Esophagus mucosa (tissue), 1 donor: ENCODE measurements at places on chromosomes 12 and 14. TPM values are rescaled to one million over a fixed set of nuclear protein-coding genes. Genes with fewer than 3 reads are reported as not detected.
A peak's percentile ranks its signal among the peaks of the same experiment; 100 is the strongest.

DNA sequence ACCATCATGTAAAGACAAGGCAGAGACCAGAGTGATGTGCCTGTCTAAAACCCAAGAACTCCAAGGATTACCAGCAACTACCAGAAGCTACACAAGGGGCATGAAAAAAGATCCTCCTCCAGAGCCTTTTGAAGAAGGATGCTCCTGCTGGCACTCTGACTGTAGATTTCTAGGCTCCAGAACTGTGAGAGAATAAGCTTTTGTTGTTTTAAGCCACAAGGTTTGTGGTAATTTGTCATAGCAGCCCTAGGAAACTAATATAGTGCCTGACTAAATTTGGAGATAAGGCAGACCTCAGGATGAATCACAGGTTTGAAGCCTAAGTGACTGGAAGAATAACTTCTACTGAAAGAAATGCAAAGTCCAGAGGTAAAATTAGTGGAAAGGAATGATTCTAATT lies 132.9 kb downstream of the CEP83 start:
- ATAC-seq: no peak

- no peak for ATAC-seq
Measured at GRCh38 chr12:131028587-131029338, 75.1 kb downstream of the ADGRD1 start.

GRCh38 chr12:124170760-124171159 lies 124.1 kb upstream of the RFLNA start:
- no peak for ATAC-seq

The ANKRD33 gene
- total RNA-seq: not detected

The HOTAIR gene
- not detected for total RNA-seq

The ABCD2 gene
- total RNA-seq: 0.12 TPM

DNA sequence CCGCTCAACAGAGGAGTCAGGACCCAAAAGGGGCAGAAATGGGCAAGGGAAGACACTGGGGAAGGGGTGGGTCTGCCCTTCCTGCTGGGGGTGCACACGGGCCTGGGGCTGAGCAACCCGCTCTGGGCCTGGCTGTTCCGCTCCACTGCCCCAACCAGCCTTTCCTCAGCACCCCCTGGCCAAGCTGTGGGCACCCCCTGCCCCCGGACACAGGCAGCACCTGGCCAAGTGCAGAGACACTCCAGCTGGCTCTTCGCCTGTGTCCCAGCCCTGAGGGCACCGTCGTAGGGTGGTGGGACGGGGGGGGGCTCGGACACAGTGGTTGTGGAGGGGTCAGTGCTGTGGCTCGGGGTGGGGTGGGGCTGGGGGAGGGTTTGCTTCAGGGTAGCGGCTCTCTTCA lies 10.3 kb downstream of the PACS2 start:
- no peak for ATAC-seq

The PWP1 gene
- 27.0 TPM for total RNA-seq

GRCh38 chr14:63499701-63500250 lies 43.4 kb downstream of the PPP2R5E start:
- no peak for ATAC-seq

GRCh38 chr14:71437870-71438269 lies 494.4 kb upstream of the RGS6 start:
- ATAC-seq: no peak

GRCh38 chr14:50018201-50018932 lies 98.0 kb downstream of the VCPKMT start:
- ATAC-seq: peak; percentile 72

GRCh38 chr14:59020382-59020781 lies 168.1 kb upstream of the DAAM1 start:
- ATAC-seq: no peak

DNA sequence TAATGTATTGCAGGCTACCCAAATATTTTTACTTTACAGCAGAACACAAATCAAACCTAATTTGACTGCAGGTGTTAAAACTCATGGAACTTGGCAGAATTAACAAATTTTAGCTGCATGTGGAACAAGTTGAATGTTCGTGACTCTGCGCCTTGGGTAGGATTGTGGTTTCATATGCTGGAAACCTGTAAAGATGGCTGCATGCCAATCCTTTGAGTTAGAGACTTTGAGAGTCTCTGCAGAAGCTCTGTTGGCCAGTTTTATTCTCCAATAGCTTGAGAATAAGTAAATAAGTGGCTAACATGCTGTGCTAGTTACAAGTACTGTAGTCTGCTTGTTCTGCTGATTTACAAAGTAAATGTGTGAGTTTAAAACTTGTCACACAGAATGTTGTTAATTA lies 77.8 kb downstream of the PDE6H start:
- no peak for ATAC-seq

- no peak for ATAC-seq
Measured at GRCh38 chr14:55532645-55533344, 47.2 kb upstream of the KTN1 start.

The MGST1 gene
- total RNA-seq: 145 TPM

The RXYLT1 gene
- 10.8 TPM for total RNA-seq

The SAMD15 gene
- total RNA-seq: 0.88 TPM

The TMEM30B gene
- 14.7 TPM for total RNA-seq

DNA sequence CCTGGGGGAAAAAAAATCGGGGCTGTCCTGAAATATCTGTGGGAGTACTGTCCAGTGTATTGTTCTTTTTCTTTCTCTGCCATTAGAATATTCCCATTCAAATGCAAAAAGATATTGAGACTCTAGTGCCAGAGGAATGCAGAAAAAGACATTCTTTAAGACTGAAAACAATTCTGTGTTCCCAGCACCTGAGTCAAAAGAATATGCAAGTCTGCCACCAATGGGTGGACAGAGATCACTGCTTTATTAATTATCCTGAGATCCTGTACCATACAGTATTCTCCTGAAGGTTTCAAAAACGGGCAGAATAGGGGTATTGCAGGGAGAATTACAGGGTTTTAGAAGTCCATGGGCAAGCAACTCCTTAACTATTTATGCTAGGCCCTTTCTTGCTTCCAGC lies 361.8 kb downstream of the C12orf50 start:
- ATAC-seq: peak; percentile 53

The DLK1 gene
- 0.16 TPM for total RNA-seq

DNA sequence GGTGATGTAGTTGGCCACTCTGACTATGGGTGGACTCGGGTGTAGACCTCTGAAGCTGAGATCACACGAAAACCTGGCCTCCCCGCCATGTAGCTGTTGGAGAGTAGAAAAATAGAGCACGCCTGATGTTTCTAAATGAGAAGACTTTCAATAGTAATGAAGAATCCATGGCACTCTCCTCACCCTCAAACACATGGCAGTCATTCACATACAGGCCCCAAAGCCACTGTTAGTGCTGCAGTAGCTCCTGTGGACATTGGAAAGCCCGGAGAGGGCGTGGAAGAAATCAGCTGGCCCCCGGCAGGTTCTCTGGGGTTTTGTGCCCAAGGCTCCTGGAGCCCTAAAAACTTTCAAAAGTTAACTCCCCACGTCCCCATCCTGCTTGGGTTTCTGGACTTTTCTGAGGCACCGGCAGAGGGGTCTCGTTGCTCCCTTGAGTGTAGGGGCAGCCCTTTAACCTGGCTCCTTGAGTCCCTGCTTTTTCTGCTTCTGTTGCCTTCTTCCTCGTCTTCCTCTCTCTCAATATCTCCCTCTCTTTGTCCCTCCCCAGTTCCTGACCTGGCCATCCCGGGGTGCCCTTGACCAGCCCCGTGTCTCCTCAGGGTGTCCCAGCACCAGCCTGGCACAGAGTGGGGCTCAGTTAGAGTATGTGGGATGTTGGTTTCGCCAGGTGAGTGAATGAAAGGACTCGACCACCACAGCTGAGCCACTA lies 8.3 kb downstream of the MEG3 start:
- ATAC-seq: no peak

- peak; percentile 40 for ATAC-seq
Measured at GRCh38 chr14:55851301-55851700, 266.9 kb upstream of the PELI2 start.

DNA sequence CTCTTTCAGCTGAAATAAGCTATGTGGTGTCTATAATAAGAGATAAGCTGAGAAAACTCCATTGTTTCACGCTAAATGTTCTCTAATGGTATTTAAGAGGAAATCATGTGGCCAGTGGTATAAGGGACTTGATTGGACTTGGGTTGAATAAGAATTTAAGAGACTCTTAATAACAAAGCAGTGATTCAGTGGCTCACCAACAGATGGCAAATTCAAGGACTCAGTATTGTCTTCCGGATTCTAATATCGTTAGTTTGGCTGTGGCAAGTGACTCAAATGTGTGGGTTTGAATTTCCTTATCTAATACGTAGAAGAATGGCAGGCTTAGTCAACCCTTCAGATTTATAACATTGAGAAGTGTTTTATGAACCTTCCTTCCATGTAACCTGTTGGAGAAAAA lies 49.1 kb upstream of the KCNH3 start:
- no peak for ATAC-seq

- ATAC-seq: no peak
Measured at GRCh38 chr12:104966677-104967076, 8.6 kb upstream of the SLC41A2 start.

The VCPKMT gene
- 5.3 TPM for total RNA-seq

DNA sequence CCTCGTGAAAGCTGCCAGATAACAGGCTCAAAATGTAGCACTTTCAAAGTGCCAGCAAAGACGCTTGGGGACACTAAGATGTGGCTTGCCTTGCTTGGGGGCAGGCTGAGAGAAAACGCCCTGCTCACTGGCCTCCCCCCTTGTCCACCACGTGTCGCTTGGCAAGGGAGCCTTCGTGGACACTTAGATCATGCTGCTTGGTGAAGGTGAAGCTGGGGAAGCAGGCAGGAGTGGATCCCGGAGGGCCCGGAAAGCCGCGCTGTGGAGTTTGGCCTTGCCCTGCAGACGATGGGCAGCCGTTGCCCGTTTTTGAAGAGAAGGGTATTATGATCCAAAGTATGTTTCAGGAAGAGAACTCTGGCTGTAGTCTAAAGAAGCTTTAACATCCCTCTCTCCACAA lies 53.4 kb upstream of the BDKRB2 start:
- ATAC-seq: no peak

DNA sequence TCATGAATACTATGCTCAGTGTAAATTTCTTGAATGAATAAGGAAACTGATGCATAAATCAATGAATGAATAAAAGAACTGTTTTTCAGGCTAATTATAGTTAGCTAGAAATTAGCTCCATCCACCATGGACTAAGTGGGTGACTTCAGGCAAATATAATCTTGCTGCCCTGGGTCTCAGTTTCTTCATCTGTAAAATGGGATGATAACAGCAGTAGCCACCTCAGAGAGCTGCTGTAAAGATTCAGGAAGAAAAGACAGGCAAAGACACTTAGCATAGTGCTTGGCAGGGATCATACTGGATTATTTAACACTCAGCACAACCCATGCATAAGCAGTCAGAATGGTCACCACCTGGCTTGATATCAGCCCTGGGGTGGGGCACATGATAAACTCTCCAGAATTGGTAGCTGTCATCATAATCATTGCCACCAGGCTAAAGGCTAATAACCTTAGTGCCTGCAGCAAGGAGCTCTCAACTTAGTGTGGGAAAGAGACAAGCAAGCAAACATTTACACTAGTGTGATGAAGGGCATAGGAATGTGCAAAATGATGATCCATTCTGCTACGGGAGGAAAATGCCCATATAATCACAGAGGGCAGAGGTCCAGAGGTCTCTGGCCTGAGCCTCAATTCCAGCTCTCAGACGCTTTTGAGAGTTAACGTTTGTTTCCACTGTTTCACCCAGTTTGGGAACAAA lies 234.7 kb upstream of the TBX3 start:
- ATAC-seq: no peak

DNA sequence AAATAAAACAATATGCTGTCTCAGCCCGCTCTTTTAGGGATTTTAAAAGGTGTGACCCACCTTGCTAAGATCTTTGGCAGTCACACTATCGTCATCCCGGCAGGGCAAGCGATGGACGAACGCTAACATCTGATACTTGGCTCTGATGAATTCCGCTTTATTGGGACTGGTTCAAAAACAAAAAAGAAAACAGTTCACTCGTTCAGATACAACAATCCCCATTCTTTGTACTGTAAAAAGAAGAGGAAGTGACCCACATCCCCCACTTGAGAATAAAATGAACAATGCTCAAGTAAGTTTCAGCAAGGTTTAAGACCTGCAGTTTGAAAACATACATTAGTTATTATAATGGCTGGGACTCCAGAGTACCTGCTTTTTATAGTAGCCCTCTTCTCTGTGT lies 7.3 kb downstream of the GIT2 start:
- ATAC-seq: no peak

DNA sequence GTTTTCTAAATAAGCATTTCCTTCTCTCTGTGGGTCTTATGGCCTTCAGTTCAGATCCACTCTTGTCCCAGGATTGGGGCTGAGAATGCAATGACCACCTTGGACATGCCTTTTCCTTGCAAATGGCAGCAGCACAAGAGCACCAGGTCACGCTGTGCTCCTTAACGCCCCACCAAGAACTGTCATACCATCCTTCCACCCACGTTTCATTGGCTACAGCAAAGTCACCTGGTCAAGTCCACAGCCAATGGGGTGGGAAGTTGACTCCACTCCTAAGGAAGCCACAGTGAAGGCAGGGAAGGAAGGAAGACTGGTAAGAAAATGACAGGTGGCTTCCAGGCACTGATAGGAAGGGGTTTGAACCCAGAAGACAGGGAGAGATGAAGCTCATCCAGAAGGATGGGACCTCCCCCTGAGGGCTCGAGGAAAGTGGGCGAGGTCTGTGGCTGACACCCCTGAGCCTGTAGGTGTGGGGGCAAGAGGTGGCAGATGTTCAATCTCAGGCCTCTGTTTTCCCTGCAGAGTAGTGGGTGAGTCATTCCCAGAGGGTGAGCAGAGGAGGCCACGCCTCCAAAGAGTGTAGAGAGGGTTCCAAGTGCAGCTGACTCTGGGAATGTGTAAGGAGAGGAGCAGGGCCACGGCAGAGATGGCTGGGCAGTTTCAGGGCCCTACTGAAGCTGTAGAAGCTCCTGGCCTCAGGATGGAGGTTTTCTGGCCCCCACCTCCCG lies 113.5 kb upstream of the VRK1 start:
- peak; percentile 41 for ATAC-seq

The NRXN3 gene
- 0.60 TPM for total RNA-seq

DNA sequence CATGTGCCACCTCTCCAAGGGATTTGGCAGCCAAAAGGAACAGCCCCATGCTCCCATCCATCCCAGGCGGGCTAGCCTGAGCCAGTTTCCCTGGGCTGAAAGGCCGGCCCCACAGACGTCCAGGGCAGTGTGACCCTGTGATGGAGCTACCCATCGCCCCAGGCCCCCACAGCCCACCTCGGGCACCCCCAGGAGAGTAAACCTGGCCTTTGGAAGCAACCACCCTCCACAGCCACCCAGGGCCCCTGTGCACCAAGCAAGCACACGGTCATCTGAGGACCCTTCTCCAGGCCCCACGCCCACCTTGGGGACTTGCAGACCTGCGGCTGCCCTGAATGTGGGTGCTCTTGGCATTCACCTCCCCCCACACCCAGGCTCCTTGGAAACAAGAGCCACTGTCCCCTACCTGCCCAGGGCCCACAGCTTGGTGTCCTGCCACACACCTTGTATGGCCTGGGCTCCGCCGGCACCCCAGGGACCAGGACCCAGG lies 8.4 kb downstream of the AHNAK2 start:
- ATAC-seq: no peak
